ENCODE measurements at places on chromosomes 1 and 21. TPM values are rescaled to one million over a fixed set of nuclear protein-coding genes. Genes with fewer than 3 reads are reported as not detected.

Gene KCTD3
- polyA plus RNA-seq, result 20.3 TPM

Gene AMIGO1
- polyA plus RNA-seq, result 5.1 TPM

Gene TNNI3K
- polyA plus RNA-seq, result 2.2 TPM

Gene RAB13
- 226 TPM for polyA plus RNA-seq

Gene LYST
- 4.6 TPM for polyA plus RNA-seq

Gene NBPF14
- polyA plus RNA-seq, result 17.6 TPM

Gene TTC22
- 9.6 TPM for polyA plus RNA-seq

Gene MIXL1
- 0.56 TPM for polyA plus RNA-seq

Gene FAAH
- 50.7 TPM for polyA plus RNA-seq

Gene RAB7B
- polyA plus RNA-seq, result 0.73 TPM

Gene DYRK3
- 3.5 TPM for polyA plus RNA-seq

Gene CD1E
- polyA plus RNA-seq, result not detected

Gene NCAM2
- 0.13 TPM for polyA plus RNA-seq

Gene KRTAP19-6
- polyA plus RNA-seq, result not detected

Gene COL8A2
- polyA plus RNA-seq, result 0.90 TPM

Gene C1orf94
- polyA plus RNA-seq, result not detected

Gene FCGR1A
- polyA plus RNA-seq, result 19.5 TPM

Gene C1QC
- polyA plus RNA-seq, result 57.4 TPM

Gene PPFIA4
- polyA plus RNA-seq, result 5.2 TPM

Gene POMGNT1
- 129 TPM for polyA plus RNA-seq

Gene IL20
- not detected for polyA plus RNA-seq

Gene KRTAP12-2
- polyA plus RNA-seq, result not detected

Gene ABCA4
- 2.1 TPM for polyA plus RNA-seq

Gene PEX14
- polyA plus RNA-seq, result 25.8 TPM

Gene CRYAA
- 28.6 TPM for polyA plus RNA-seq

Gene IGFN1
- not detected for polyA plus RNA-seq
